Right atrium auricular region (tissue), 2 donors: ENCODE measurements at places on chromosomes 13 and 19. TPM values are rescaled to one million over a fixed set of nuclear protein-coding genes. Genes with fewer than 3 reads are reported as not detected.

The ZNF835 gene
- total RNA-seq, result 12.8 TPM

The TMEM150B gene
- not detected for total RNA-seq

- peak; percentile 64 for DNase-seq
Measured at GRCh38 chr19:34712395-34713261, 21.4 kb upstream of the ZNF181 start.

DNA sequence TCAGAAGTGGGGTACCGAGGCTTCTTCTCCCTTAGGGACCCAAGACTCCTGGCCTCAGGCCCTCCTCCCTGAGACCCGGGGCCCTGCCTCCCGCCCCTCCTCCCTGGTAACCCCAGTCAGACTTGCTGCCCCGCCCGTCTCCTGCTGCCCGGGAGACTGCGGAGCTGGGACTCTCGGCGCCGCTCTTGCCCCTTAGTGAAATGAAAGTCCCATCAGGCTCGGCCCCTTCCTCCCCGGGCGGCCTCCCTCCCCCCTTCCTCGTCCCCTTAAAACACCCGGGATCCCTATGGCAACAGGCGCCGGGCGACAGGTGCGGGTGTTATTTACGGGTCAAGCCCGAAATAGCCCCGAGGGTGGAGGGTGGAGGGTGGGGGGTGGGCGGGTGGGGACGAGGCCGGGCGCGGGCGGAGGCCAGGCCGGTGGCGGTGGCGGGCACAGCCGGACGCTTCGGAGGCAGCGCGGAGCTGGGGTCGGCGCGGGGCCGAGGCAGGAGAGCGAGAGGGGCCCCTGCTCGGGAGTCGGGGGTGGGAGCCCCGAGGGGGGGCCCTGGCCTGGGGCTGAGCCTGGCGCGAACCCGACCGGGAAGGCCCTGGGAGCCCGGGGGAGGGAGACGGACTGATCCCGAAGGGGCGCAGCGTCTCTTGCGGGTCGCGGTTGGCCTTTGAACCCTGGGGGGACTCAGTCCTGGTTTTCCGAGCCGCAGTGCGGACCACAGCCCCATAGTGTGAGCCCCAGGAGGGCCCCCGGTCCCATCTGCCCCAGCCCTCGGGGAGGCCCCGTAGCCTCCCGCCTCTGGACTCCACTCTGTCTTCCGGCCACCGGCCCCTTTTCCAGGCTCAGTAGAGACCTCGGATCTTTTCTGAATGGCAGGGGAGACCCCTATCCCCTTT is at the start of gene CACNG6:
Gene CACNG6 (plus strand): TSS at position 414 of the 890 bp plus-strand sequence. CDS start 1,241 bp downstream, outside the sequence.
- no peak for DNase-seq

DNA sequence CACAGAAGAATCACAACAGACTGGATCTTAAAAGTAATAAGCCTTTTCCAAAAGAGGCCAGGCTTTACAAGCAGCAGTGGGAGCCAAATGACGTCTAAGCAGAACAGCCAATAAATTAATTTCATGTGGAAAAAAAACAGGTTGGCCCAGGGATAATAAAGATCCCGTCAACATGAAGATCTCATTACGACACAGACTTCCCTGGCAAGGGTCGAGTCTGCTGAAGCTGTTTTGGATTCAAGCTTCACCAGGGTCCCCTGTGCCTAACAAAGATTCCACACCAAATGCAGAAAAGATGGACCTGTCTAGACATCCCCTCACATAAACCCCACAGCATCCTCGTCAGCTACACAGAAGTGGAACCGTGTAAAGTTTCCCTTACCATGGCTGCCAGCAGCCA is 215.1 kb upstream of the ZNF507 start:
- DNase-seq, result no peak
